ENCODE measurements at places on chromosomes 5 and 9.

DNA sequence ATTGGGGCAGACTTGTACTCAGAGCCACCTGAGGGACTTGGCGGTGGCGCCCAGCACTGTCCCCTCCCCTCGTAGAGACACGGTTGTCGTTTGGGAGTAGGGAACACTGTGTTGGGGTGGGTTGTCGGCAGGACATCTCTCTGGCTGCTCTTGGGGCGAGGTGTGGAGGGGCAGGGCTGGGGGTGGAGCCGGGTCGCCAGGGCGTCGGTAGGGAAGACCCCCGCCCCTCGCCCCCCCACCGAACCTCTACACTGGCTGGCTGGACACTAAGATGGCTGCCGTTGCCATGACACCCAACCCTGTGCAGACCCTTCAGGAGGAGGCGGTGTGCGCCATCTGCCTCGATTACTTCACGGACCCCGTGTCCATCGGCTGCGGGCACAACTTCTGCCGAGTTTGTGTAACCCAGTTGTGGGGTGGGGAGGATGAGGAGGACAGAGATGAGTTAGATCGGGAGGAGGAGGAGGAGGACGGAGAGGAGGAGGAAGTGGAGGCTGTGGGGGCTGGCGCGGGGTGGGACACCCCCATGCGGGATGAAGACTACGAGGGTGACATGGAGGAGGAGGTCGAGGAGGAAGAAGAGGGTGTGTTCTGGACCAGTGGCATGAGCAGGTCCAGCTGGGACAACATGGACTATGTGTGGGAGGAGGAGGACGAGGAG lies 778 bp downstream of the TRIM41 start:
- peak; percentile 80 for DNase-seq

GRCh38 chr5:135890867-135891266 lies 4.8 kb downstream of the IL9 start:
- DNase-seq: no peak

- DNase-seq: peak; percentile 55
These were observed 71.2 kb upstream of the CNTLN start for GRCh38 chr9:17063535-17064135.

GRCh38 chr5:18202164-18202563 lies 567.9 kb downstream of the TAF11L14 start:
- no peak for DNase-seq

- DNase-seq: no peak
These were observed 17.1 kb downstream of the RNF44 start for GRCh38 chr5:176519810-176520720.

GRCh38 chr9:28270156-28270555 lies 696.9 kb upstream of the C9orf72 start:
- DNase-seq: no peak

- DNase-seq: no peak
These were observed 88.6 kb downstream of the COL5A1 start for GRCh38 chr9:134730011-134730760.

GRCh38 chr5:139561655-139562451 lies 714 bp downstream of the UBE2D2 start:
- DNase-seq: peak; percentile 70

GRCh38 chr9:8850914-8851313 lies 1051.3 kb upstream of the DMAC1 start:
- no peak for DNase-seq

- DNase-seq: no peak
These were observed 107.4 kb upstream of the IFNE start for GRCh38 chr9:21589344-21590056.

DNA sequence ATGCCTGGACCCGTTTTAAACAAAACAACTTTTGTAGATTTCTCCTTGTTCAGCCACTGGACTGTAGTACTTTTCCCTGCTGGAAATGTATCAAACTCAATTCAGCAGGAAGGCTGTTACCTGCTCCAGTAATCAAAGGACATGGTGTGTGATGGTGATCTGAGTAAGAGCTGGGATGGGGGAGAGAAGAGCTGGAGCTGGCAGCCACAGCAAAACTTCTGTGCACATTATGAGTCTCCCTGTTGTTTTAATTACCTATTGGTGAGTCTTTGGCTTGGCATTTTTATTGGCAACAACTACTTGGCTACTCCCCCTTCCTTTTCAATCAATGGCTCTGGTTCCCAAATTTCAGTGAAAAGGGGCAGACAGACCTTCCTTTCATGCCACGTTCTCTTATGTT lies 9.7 kb downstream of the NREP start:
- no peak for DNase-seq

- DNase-seq: no peak
These were observed 114.3 kb downstream of the ARHGEF28 start for GRCh38 chr5:73740274-73740790.

- no peak for DNase-seq
These were observed 419.9 kb downstream of the NTRK2 start for GRCh38 chr9:85089188-85089969.

- no peak for DNase-seq
These were observed 63.2 kb upstream of the ELL2 start for GRCh38 chr5:96024683-96025475.

GRCh38 chr9:127714951-127715469 lies 453 bp downstream of the PTRH1 start:
- DNase-seq: peak; percentile 59

DNA sequence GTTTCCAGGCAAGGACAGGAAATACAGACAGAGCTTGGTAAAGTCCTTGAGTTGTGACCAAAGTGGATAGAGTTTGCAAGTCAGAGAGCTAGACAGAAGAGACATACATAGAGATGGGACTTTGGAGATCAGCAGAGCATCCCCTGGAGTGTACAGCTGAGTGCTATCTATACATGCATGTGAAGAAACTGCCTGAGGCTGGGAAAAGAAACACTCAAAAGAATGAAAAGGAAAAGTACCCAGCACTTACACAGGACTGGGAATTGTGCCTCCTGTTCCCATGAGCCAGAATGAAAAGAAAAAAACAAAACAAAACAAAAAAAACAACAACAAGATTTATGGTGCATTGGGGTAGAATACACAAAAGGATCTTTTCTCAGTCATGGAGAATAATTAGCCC lies 606.4 kb downstream of the ZNF608 start:
- DNase-seq: no peak

DNA sequence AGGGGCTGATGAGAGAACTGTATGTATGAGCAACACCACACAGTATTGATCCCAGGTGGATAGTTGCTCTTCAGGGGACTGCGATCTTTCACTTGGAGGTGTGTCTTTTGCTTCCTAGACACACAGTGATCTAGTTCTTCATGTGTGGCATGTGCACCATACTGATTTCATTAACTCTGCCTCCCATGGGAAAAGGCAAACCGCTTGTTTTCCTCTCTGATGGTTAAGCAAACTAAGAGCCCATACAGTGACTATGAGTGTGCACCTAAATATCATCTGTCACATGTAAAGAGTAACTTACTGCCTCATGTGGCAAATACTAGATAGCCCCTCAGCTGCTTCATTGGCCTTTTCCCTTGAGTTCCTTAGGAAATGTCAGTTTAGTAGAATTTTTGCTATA lies 147.3 kb downstream of the TLE4 start:
- no peak for DNase-seq

DNA sequence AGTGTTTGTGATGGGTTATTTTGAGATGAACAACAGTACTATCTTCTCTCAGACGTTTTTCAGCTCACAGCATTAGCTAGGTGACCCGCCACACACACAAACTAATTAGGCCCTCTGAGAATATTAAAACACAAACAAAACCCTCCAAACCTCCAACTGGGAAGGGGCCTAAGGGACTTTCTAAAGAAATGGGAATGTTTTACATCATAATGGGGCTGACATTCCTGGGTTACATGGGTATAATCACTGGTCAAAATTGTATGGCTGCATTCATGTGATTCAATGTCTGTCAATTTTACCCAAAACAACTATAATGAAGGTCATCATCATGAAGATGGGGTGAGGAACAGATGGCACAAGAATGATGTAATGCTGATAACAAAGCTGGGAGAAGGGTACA lies 59.6 kb downstream of the SPTLC1 start:
- DNase-seq: peak; percentile 30

- peak; percentile 33 for DNase-seq
These were observed 116.5 kb downstream of the BRINP1 start for GRCh38 chr9:119252671-119253299.

- DNase-seq: no peak
These were observed 408.3 kb downstream of the KDM4C start for GRCh38 chr9:7166074-7166473.

GRCh38 chr5:65774346-65774745 lies 52.3 kb downstream of the NLN start:
- no peak for DNase-seq

DNA sequence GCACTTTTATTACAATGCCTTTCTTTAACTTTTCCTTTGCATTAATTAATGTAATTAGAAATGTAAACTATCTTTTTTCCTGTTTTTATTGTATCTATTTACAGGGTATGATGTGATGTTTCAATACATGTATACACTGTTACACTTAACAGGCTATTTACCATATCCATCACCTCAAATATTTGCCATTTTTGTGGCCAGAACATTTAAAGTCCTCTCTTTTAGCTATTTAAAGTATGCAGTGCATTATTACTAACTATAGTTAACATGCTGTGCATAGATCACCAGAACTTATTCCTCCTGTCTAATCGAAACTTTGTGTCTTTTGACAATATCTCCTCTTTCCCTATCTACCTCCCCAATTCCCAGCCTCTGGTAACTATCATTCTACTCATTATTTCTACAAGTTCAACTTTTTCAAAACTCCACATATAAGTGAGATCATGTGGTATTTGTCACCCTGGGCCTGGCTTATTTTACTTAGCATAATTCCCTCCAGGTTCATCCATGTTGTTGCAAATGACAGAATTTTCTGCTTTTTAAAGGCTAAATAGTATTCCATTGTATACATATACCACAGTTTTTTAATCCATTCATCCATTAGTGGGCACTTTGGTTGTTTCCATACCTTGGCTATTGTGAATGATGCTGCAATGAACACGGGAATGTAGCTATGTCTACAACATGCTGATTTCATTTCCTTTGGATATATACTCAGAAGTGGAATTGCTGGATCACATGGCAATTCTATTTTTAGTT lies 32.8 kb downstream of the OR2K2 start:
- no peak for DNase-seq

- no peak for DNase-seq
These were observed 74.5 kb downstream of the APTX start for GRCh38 chr9:32926911-32927310.

GRCh38 chr5:59819806-59820205 lies 73.7 kb downstream of the PDE4D start:
- no peak for DNase-seq

GRCh38 chr5:490116-491106 lies 33.8 kb downstream of the SLC9A3 start:
- DNase-seq: peak; percentile 61

DNA sequence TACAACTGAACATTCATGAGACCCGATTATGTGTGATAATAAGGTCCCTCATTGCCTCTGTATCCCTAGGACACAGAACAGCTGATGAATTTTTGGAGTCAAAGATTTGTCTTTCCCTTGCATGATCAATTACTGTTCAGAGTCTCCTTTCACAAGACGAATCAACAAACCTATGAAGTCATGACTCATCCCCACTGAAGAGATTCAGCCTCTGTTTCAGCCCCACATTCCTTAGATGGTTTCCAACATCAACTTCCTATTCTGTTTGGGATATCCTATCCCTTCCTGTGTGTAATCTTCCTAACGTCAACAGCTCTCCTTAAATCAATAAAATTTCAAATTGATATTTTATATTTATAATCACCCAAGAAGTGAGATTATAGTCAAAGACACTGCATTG lies 199.0 kb downstream of the DNAH5 start:
- DNase-seq: no peak

GRCh38 chr5:76850543-76851145 lies 830 bp downstream of the S100Z start:
- DNase-seq: no peak

DNA sequence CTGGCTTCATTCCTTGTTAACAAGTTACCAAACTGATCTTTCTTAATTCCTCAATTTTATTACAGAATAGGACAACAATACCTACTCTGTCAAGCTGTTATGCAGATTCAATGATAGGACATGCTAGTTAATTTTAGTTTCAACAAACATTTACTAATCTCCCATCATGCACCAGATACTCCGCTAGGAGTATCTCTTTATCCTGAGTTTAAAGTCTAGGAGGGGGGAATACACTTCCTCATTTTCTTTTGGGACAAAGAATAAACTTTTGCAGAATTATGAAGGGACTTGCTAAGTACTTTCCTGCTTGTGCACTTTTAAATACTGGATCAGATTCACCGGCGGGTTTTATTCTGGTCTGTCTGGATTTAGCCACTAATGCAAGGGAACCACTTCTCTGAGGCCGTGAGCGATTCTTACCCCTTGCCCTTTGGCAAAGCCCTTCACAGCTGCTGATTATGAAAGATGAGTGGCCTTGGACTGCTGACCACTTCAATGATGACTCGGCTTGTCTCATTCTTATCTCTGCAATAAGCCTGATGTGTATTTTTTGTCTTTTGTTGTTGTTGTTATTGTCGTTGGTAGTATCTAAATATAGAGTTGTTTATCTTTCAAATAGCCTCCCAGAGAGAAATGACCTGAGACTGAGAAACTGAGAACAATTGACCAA lies 73.9 kb downstream of the RMI1 start:
- DNase-seq: no peak

- DNase-seq: no peak
These were observed 22.0 kb upstream of the IFNE start for GRCh38 chr9:21504113-21504512.

GRCh38 chr5:1285883-1286291 lies 9.0 kb downstream of the TERT start:
- no peak for DNase-seq

DNA sequence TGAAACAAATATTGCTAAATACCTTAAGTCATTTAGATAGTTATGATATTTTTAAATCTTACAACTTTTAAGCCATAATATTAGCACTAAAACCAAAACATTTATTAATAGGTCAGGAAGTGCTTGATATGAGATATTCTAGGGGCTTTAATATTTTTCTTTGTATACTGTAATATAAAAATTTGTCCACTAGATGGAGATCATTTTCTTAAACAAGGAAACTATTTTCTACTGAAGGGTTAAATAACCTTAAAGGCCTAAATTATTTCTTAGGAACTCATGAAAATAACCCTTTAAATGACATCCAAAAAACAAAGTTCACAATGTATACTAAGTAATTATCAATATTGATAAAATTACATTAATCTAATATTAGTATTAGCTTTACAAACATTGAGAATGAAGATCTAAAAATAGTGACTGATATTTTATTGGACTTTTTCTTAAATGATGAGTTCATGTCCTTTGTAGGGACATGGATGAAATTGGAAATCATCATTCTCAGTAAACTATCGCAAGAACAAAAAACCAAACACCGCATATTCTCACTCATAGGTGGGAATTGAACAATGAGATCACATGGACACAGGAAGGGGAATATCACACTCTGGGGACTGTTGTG lies 635.7 kb downstream of the RAB3C start:
- DNase-seq: no peak

- DNase-seq: no peak
These were observed 679.8 kb downstream of the CETN3 start for GRCh38 chr5:89729623-89730301.

GRCh38 chr5:150570333-150570732 lies 62.4 kb downstream of the NDST1 start:
- no peak for DNase-seq

- no peak for DNase-seq
These were observed 148.7 kb downstream of the MLLT3 start for GRCh38 chr9:20473515-20474013.
